Stimulated activated memory B cell treated with anti-CD40 and anti-IgM and Interleukin-4, amounts not matched to agents 10 μg/mL and 1 μg/mL and 100 μg/mL, for 72 hours (primary cell): ENCODE measurements at places on chromosomes 6 and 20.

DNA sequence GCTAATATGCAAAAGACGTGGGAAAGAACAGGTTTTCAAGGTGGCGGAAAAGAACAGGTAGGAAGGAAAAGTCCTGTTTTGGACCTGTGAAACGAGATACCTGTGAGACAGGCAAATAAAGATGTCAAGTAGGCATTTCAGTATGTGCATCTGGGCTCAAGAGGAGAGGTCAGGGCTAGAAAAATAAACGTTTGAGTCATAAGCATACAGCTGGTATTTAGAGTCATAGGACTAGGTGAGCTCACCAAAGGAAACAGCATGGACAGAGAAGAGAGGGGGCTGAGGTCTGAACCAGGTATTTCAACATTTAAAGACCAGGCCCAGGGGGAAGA is 14.9 kb downstream of the MTFR2 start:
- no peak for ATAC-seq

DNA sequence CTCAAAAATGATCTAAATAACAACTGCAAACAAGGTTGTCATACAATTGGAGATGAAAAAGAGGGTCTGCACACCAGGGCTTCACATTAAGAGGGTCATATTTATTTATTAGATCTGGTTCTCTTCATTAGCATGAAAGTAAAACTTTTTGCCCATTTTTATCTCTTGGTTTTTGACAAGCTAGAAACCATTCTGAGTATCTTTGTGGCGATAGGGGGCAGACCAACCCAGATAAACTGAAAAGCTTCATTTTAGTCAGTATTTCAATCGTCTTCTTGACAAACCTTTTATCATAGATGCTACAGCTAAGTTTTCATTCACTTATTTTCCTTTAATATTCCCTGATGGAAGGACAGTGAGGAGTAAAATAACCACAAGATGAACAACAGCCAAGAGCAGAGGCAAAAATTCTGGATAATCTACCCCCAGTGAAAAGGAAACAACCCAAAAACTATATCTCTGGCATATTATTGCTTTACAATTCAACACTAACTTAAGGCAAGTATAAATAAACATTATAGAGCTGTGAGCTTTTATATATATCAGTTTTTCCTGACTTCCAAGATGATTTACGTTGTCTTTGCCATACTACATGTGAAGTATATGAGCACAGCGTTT is 45.2 kb downstream of the THEMIS start:
- ATAC-seq = no peak

GRCh38 chr20:36572701-36573102 is 695 bp upstream of the TGIF2 start:
- ATAC-seq = peak; percentile 53

GRCh38 chr6:55536391-55536956 is 42.5 kb downstream of the HMGCLL1 start:
- no peak for ATAC-seq

DNA sequence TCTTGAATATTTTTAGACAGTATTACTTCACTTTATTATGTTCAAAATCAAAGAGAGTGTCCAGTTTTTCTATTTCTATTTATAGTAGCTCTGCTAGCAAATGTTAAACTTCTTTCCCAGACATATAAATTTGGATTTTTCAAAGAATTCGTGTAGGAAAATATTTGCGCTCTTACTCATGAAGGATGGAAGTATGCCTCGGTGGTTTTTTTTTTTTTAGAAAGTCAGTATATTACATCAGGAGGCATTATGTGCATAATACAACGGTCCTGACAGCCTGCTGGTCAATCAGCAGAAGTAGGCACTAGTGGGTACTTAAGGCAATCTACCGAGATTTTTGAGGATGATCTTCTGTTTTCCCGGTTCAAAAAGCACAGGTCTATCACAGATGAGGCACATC is 249.3 kb downstream of the TBX18 start:
- ATAC-seq = no peak

GRCh38 chr20:55935448-55936208 is 69.7 kb downstream of the CBLN4 start:
- no peak for ATAC-seq

DNA sequence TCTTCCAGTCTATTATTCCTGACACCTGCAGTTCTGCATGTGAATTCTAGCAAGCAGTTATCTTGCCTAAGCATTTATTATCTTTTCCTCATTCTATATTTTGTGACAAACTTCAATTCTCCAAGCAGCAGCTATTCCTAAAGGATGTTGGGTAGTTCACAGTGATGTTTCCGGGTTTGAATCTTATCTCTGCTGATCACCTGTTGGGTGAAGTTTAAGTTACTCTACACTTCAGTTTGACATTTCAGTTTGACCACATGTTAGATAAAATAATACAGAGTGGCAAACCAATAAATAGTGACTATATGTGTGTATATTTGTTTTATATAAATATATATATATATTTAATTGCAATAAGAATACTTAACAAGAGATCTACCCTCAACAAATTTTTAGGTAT is 168.6 kb downstream of the ADGRG6 start:
- no peak for ATAC-seq

DNA sequence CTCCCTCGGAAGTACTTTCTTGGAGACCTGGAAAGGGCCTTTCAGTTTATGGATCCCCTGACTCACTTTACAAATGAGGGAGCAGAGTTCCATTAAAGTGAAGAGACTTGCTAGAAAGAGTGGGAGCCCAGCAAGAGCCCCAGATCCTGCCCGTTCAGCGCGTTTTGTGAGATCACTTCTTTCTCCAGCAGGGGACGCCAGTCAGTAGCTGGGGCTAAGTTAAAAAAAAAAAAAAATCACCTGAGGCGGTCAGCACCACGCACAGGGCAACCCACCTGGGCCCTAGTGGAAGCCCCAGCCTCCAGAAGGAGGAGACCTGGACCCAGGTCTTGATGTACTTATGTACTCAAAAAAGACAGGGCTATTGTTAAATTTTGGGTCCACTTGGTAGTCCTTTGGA is 274.5 kb upstream of the RNF24 start:
- ATAC-seq = no peak

GRCh38 chr6:147579667-147580066 is 71.2 kb downstream of the SAMD5 start:
- no peak for ATAC-seq

- ATAC-seq = peak; percentile 75
These were observed 3.7 kb upstream of the MMP9 start for GRCh38 chr20:46004889-46005473.

- no peak for ATAC-seq
These were observed 172.4 kb downstream of the MMS22L start for GRCh38 chr6:97110626-97111025.

DNA sequence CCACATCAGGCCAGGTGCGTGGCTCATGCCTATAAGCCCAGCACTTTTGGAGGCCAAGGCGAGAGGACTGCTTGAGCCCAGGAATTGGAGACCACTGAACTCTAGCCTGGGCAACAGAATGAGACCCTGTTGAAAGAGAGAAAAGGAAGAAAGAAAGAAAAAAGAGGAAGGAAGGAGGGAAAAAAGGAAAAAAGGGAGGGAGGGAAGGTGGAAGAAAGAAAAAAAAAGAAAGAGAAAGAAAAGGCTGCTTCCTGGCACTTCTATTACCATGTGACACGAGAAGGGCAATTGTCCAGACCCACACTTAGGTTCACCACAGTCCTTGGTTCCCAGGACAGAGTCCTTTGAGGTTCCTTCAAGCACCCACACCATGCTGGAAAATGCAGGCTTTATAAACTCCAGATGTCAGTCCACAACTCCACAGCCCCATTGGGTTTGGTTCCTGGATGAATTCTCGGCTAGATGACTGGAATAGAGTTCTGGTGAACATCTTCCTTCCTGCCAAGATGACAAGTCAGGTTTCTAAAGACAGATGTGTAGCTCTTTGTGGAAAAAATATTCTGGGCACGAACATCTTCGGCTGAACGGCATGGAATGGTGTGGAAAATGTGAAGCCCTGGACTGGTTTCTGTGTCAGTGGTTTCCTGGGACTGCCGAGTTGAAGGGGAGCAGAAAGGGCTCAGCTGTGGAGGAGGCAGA is 32.5 kb downstream of the NT5E start:
- no peak for ATAC-seq

- ATAC-seq = no peak
These were observed 31.9 kb downstream of the SHLD1 start for GRCh38 chr20:5781798-5782750.

DNA sequence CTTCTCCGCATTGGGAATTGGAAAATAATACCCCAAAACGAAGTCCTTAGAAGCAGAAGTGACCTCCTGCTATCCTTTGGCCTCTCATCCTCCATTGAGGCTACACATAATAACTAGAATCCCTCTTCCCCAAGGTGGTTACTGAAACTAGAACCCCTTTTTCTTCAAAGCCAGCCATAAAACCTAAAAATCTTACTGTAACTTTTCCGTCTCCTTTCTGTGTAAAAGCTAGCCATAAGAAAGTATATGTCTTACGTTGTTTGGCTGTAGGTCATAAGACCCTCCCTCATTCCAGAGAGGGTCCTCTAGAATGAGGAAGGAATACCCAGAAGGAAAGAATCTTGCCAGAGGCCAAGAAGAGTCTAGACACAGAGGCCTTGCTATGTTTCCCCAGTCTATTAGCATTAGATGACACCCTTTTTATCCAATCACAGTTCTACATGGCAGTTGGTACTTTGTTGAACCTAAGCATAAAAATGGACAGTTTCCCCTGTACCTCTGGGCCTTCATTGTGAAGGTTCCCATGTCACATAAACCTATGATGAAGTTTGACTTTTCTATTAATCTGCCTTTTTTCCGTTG is 133.9 kb upstream of the BTN3A2 start:
- ATAC-seq = no peak

- no peak for ATAC-seq
These were observed 49.1 kb downstream of the TXLNB start for GRCh38 chr6:139242457-139243240.

- ATAC-seq = no peak
These were observed 115.0 kb downstream of the IPCEF1 start for GRCh38 chr6:154241581-154241980.

DNA sequence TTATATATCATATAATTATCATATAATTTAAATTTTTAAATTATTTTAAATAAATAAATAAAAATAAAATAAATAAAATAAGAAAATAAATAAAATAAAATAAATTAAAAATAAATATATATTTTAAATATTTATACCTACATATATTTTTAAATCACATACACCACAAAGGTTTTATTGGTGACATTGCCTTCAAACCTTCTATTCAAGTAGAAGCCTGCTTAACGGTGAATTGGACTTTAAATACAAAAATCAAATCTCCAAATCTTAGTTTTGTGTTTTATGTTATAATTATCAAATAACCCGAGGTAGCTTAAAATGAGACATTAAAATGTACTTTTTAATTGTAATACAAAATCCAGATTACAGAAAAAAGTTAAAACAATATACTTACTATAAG is 1137.8 kb downstream of the HACE1 start:
- no peak for ATAC-seq

DNA sequence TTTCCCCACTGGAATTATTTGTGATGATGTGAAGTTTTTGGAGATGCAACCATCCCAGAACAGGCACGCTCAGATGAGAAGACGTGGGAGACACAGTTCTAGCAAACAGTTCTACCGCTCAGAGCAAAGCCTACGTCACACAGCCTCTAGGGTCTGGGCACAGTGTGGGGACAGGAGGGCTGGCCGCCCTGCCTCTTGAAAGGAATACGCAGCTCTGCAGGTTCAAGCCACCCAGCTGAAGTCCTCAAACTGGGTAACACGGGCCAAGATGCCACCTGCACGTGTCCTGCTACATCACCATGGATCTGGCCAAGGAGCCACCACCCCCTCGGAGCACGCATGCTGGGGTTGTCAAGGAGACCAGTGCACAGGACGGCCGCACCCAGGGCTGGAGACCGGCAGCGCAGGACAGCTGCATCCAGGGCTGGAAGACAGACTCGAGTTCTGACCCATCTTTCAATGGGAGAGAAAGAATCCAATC is 75.0 kb downstream of the NOL4L start:
- ATAC-seq = no peak

- peak; percentile 64 for ATAC-seq
These were observed 668 bp downstream of the PKIB start for GRCh38 chr6:122610690-122611455.

- no peak for ATAC-seq
These were observed 78.6 kb downstream of the FAXC start for GRCh38 chr6:99270826-99271225.

GRCh38 chr6:8014947-8015346 is 49.2 kb downstream of the BLOC1S5 start:
- no peak for ATAC-seq

DNA sequence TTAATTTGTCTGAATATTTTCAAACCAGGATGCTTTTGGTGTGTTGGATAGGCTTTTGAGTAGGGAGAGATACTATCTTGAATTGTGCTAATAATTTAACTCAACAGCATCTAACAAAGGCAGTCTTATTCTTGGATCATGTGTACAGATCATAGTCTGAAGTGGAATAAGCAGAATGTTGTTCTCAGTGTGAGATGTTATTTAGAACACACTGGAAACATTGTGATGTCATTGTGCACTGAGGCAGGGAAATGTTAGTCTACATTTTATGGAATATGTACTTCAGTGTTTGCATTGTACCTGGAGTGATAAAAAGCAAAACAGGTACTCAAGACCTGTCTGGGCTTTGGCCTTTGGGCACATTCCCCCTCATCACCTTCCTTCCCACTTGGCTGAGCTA is 35.0 kb downstream of the RNF144B start:
- ATAC-seq = no peak

DNA sequence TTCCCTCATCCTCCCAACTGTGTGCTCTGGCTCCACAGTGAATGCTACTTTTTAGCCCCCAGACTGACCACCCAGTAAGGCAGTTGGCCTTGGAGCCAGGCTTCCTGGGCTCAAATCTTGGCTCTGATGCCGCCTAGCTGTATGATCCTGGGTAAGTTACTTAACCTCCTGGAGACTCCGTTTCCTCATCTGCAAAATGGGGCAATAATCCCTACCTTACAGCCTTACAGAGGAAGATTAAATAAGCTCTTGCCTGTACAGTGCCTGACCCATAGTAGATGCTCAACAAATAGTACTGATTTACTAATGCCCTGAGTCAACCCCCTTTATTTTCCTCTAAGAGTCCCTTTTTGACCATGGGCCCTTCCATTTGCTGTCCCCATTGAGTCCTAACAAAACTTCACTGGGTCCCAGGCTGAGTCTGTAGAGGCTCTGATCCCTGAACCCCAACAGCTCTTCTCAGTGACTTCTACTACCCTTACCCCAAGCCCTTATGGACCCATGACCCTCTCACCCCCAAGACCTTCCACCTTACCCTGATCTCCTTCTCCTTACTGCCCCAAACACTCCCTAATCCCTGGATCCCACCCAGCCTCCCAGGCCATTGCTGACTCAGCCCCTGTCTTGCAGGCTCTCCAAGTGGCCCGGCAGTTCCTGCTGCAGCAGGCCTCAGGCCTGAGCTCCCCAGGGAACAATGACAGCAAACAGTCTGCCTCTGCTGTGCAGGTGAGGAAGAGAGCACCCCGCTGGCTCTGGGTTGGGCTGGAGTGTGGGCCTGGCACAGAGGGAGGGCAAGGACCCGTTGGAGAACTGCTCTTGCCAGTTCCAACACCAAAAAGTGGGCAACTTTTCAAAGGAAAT is 31.4 kb downstream of the FOXP4 start:
- no peak for ATAC-seq

GRCh38 chr6:112269114-112269513 is 14.7 kb upstream of the LAMA4 start:
- no peak for ATAC-seq
